ENCODE measurements at places on chromosomes 6 and 20. TPM values are rescaled to one million over a fixed set of nuclear protein-coding genes. Genes with fewer than 3 reads are reported as not detected.

DNA sequence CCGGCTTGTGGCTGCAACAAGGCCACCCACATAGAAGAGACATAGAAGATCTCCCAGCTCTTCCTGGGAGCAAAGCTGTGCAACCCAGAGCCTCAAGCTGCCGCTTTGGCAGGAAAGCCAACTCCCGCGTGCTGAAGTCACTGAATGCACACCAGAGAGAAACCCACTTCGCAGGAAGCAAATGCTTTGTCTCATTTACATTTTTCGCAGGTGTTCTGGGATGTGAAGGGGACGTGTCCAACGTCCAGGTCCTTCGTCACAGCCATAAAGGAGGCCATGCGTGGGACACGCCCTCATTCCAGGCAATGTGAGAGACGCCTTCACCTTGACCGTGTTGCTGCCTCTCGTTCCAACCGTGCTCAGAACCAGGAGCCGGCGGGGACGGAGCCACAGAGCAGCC lies 24.4 kb downstream of the KCNQ2 start:
- no peak for DNase-seq

GRCh38 chr6:16805243-16805950 lies 44.1 kb upstream of the ATXN1 start:
- no peak for DNase-seq

DNA sequence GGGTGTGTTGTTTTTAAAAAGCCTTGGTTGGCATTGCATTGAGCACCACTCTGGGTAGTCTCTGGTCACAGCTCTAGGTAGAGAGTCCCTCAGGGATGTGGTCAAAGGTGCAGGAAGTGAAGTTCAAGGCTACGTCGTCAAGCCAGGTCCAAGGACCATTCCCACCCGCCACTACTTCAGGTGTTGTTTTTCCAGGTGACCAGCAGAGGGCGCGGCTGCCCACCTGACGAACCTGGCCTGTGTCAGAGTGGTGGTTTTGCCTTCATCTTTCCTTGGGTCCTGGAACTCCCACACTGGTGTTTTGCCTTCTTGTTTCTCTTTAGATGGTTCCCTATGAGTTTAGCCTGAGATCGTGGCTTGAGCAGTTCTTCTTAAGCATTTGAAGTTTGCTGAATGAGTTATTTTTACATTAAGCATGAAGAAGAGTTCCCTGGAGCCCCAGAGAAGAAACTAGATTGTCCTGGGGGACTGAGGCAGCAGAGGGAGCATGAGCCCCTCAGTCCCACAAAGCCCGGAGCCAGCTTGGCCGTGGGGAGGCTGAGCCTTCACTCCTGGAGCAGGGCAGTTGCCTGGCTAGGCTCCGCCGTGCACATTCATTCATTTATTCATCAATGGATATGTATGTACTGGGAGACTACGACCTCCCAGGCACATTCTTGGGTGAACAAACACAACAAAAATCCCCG lies 5.6 kb upstream of the PHACTR3 start:
- DNase-seq: peak; percentile 23

- DNase-seq: no peak
Measured at GRCh38 chr6:21754891-21755290, 161.3 kb downstream of the SOX4 start.

GRCh38 chr6:140782941-140783340 lies 1349.8 kb upstream of the GJE1 start:
- DNase-seq: no peak

- no peak for DNase-seq
Measured at GRCh38 chr20:19078448-19079373, 133.7 kb upstream of the SLC24A3 start.

- DNase-seq: no peak
Measured at GRCh38 chr20:992801-993535, 9.1 kb downstream of the RSPO4 start.

- DNase-seq: no peak
Measured at GRCh38 chr6:128343706-128344105, 176.7 kb downstream of the PTPRK start.

- no peak for DNase-seq
Measured at GRCh38 chr6:15527838-15528617, 134.8 kb downstream of the DTNBP1 start.

DNA sequence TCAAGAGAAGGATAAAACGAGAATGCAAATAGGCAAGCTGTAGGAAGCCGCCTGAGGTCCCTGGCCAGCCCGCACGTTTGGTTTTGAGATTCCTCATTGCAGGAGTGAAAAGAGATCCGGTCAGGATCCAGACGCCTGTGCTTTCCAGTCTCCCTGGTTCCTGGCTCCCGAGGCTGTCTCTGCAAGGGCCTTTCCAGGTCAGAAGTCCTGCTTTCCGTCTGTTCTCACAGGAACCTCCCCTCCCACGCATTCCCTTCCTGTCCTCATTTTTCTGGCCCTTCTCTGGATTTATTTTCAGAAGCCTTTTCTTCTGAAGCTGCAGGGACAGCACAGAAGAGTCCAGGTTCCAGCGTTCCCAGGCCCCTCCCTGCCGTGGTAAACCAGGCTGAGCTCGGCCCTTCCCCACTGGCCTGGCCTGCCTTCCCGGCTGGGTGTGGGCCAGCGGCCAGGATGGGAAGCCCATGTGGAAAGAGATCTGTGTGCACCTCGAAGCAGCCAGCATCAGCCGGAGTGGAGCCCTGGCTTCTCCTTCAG lies 54.0 kb downstream of the TMEM242 start:
- DNase-seq: no peak

DNA sequence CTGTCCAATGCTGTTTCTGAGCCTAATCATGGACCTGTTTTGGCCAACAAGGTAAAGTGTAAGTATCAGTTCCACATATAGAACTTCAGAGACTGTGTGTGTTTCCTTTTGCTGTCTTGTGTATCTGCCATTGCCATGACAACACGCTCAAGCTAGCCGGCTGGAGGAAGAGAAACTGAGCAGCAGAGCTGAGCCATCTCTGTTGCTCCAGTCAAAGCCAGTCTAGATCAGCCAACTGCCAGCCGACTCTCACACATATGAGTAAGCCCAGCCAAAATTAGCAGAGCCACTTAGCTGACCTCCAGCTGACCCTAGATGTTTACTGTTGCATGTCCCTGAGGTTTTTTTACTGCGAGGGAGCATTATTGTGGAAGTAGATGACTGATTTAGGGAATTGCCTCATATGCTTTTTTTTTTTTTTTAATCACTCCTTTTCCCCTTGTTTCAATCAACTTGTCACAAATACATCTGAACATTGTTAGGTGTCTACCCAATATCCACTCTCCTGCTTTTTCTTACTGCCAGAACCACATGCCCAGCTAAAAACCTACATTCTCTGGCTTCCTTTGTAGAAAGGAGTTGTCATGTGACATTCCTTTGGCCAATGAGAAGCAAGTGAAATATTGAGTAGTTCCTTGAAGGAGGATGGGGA lies 304.3 kb upstream of the SUPT3H start:
- DNase-seq: peak; percentile 40

GRCh38 chr6:139473231-139473701 lies 98.8 kb upstream of the CITED2 start:
- DNase-seq: no peak

DNA sequence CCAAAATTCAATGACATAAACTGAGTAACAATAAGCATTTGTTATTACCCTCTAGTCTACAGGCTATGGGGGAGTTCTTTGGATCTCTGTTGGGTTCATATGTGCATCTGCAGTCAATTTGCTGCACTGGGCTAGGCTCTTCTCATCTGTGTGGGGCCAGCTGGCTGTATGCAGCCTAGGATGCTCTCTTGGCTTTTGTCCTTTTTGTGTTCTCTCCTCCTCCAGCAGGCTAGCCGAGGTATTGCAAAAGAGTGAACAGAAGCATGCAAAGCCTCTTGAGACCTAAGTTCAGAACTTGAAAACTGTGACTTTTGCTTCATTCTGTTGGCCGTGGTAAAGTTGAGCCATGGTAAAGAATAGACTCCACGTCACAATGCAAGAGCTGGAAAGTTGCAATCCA lies 62.8 kb upstream of the FOXO3 start:
- peak; percentile 3 for DNase-seq

GRCh38 chr6:139376017-139376330 lies 1.5 kb upstream of the CITED2 start:
- DNase-seq: no peak

DNA sequence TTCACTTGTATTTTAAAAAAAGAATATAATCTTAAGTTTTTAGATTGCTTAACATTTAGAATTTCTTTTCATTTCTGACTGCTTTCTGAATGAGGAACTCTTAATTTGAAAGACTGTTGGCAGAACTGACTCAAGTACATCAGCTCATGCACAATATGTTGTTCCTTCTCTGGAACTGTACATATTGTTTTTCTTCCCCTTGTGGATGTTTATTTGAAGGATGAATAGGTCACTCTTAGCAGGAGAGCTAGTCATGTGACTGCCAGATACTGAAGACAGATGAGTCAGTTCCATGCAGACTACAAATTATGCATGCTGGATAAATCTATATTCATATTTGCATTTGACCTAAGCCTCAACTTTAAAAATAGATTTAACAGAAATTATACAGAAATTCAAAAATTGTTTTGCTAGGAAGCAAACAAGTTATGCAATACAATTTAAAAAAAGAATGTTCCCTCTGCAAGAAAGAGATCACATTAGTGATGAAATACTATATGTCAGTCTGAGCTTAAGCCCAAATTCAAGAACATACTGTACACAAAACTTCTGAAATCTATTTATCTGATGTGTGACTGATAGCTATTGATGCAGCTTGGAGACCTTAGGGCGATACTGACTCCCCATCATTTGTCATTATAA lies 1274.9 kb upstream of the GJE1 start:
- no peak for DNase-seq

- DNase-seq: no peak
Measured at GRCh38 chr6:134105940-134106339, 53.5 kb upstream of the SLC2A12 start.

DNA sequence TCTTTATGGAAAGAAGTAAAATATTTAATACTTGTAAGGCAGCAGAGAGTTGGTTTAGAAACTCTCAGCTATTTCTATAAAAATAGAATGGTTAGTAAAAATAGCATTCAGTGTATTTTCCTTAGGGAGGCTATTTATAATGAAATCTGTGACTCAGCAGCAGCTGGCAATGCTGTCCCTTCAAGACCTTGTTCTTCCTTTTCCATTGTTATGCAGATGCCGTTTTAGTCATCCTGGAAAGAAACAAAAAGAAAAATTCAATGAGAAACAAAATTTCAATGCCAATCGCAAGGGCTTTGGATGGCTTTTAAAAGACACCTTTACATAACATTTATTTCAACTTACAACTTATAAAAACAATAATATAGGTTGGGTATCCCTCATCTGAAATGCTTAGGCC lies 17.5 kb downstream of the MPC1 start:
- no peak for DNase-seq

- no peak for DNase-seq
Measured at GRCh38 chr6:131378874-131379273, 194.2 kb upstream of the ARG1 start.

GRCh38 chr20:46827718-46828458 lies 66.8 kb upstream of the EYA2 start:
- no peak for DNase-seq

GRCh38 chr6:28005975-28006374 lies 48.9 kb downstream of the OR2B6 start:
- DNase-seq: no peak

- no peak for DNase-seq
Measured at GRCh38 chr6:30806581-30807183, 62.3 kb upstream of the IER3 start.

GRCh38 chr6:32692019-32692418 lies 25.6 kb upstream of the HLA-DQB1 start:
- DNase-seq: peak; percentile 63

DNA sequence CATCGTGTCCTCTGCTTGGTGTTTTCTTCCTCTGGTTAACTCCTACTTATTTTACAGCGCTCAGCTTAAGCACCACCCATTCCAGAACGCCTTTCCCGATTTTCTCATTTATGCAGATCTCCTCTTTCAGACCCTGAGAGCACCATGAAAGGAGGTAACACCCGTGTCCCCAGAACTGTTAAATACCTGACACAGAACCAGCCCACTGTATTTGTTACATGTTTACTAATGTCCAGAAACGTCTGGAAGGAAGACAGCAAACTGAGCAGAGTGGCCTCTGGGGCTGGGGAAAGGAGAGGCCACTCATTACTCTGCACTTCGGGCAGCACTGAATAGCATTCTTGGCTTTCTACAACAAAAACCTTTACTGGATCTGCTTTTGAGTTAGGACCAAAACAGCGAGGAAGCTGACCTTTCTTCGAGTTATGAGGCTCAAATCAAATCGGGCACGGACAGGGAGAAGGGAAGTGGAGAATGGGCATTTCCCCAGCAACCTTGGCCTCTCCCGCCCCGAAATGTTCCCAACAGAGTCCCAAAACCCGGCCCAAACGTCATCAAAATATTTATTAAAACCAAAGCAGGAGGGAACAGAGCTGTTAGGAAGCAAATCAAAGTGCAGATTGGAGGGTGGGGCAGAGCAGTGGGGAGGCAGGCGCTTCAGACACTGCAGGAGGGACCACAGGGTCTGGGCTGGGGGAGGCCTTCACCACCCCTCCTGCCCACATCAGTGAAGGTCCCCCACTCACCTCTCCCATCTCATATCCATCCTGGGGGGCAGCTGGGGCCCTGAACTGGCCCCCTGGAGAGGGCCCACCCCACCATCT lies 1.1 kb upstream of the NECAB3 start:
- DNase-seq: no peak

DNA sequence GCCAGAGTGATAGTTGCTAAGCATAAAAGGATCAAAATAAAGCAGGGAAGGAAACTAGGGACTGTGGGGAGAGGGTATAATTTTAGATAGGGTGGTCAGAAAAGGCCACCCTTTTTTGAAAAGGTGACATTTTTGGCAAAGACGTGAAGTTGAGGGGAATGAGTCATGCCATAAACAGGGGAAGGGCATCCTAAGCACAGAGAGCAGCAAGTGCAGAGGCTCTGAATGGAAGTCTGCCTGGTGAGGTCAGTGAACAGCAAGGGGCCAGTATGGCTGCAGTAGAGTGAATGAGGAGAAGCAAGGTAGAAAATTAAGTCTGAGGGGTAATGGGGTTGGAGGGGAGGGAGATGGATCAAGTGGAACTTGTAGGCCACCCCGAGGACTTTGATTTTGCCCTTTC lies 2.4 kb downstream of the KLC4 start:
- no peak for DNase-seq

SEMG1 gene
- total RNA-seq: not detected

OTOR gene
- not detected for total RNA-seq

MICB gene
- 17.7 TPM for total RNA-seq

ARHGAP40 gene
- total RNA-seq: not detected

SLC32A1 gene
- total RNA-seq: not detected

ZNF311 gene
- 1.0 TPM for total RNA-seq

C6orf136 gene
- total RNA-seq: 37.1 TPM

DAAM2 gene
- total RNA-seq: not detected

FAM217A gene
- total RNA-seq: not detected

DLK2 gene
- total RNA-seq: 0.78 TPM

C20orf96 gene
- 7.5 TPM for total RNA-seq

TSBP1 gene
- not detected for total RNA-seq

ZNF391 gene
- total RNA-seq: 6.8 TPM
